ENCODE measurements at places on chromosomes 12 and 14.

GRCh38 chr14:37599507-37600368 lies 4.3 kb downstream of the TTC6 start:
- DNase-seq: no peak

- DNase-seq: no peak
Observed at GRCh38 chr12:89882792-89883191, 174.2 kb upstream of the ATP2B1 start.

GRCh38 chr12:110252716-110253115 lies 28.3 kb upstream of the ATP2A2 start:
- DNase-seq: no peak

GRCh38 chr12:13425766-13426165 lies 229.2 kb downstream of the EMP1 start:
- DNase-seq: no peak

DNA sequence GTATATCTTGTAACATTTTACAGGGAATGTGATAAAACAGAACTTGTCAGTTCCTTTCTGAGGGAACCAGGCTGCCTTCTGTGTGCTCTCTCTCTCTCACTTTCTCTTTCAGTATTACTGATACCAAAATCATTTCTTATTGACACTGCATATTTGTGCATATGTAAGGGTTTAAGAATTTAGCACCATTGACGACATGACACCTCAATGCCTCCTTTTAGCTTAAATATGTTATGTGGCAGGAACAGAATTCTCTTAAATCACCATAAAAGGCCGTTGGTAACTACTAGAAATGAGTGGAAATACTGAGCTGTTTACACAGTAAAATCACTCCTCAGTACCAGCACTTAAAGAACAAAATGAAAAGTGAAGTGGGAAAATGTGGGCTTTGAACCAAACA lies 457.7 kb upstream of the SYT1 start:
- no peak for DNase-seq

GRCh38 chr12:3686463-3686862 lies 66.4 kb downstream of the CRACR2A start:
- no peak for DNase-seq

DNA sequence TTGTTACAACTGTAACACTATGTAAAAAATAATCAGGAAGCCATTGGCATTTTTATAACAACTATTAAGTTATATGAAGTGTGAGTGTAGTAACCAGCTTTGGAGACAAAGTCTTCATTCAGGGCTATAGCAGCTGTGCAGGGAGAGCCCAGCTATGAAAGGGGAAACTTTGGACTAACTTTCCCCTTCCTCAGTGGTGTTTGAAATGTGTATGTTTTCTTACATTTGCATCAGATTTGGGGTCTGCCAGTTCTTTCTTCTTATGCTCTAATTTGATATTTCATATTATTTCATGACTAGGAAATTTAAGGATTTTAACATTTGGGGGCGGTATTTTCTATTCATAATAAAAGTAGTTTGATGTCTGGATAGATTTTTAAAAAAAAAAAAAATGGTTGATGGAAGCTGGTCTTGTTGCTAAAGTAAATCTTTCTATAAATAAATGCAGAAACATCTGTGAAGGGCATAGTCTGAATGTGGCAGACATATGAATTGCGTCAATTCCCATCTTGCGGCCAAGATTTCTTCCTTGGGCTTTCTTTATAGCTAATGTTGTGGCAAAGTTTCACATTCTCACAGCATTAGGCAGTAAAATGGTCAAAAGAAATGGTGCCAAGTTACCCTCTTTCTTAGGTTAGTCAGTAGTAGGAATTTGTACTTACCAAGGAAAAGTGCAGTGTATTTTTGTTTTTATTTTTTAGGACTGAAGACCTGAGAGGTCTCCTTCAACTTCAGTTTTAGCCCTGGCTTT lies 35.6 kb downstream of the RASSF8 start:
- no peak for DNase-seq
